ENCODE measurements at places on chromosomes 4 and X.

GRCh38 chrX:110509755-110510532, 151.3 kb downstream of the RTL9 start:
- no peak for DNase-seq

DNA sequence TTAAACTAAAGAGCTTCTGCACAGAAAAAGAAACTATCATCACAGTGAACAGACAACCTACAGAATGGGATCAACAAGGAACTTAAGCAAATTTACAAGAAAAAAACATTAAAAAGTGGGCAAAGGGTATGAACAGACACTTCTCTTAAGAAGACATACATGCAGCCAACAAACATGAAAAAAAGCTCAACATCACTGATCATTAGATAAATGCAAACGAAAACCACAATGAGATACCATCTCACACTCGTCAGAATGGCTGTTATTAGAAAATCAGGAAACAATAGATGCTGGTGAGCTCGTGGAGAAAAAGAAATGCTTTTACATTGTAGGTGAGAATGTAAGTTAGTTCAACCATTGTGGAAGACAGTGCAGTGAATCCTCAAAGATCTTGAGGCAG, 27.8 kb downstream of the PAPSS1 start:
- DNase-seq: no peak

- DNase-seq: no peak
Observed at GRCh38 chr4:162499478-162499877, 335.7 kb upstream of the FSTL5 start.

DNA sequence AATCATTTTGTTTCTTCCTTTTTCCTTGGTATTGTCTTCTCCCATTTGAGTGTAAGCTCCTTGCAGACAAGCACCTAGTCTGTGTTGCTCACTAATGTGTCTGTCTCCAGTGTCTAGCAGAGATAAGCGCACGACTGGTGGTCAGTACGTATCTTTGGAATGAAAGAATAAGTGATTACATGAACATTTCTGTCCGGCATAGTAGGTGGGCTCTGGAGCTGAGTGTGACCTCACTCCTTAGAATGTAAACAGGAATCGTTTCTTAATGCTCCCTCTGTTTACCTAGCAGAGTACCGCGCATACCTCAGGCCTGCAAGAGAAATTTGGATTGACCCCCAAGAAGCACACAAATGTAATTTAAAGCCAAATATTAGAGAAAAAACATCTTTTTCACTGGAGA, 235.4 kb downstream of the MAML3 start:
- no peak for DNase-seq

GRCh38 chrX:53072418-53073114, 9.6 kb upstream of the TSPYL2 start:
- no peak for DNase-seq

DNA sequence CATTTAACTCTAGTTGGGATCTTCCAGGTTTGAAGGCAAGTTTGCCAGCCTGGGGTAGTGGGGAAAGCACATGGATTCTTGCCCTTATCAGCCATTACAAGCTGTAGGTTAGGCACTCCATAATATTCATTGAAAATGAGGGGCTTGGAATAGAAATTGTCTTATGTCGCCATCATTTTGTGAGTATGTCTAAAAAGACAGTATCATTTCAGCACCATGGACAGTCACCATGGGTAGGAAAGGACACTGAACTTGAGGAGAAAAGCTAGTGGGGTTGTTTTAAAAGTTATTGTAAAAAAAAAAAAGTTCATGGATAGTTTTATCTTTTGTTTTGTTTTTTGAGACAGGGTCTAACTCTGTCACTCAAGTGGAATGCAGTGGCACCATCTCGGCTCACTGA, 356.1 kb downstream of the HNRNPD start:
- DNase-seq: no peak

DNA sequence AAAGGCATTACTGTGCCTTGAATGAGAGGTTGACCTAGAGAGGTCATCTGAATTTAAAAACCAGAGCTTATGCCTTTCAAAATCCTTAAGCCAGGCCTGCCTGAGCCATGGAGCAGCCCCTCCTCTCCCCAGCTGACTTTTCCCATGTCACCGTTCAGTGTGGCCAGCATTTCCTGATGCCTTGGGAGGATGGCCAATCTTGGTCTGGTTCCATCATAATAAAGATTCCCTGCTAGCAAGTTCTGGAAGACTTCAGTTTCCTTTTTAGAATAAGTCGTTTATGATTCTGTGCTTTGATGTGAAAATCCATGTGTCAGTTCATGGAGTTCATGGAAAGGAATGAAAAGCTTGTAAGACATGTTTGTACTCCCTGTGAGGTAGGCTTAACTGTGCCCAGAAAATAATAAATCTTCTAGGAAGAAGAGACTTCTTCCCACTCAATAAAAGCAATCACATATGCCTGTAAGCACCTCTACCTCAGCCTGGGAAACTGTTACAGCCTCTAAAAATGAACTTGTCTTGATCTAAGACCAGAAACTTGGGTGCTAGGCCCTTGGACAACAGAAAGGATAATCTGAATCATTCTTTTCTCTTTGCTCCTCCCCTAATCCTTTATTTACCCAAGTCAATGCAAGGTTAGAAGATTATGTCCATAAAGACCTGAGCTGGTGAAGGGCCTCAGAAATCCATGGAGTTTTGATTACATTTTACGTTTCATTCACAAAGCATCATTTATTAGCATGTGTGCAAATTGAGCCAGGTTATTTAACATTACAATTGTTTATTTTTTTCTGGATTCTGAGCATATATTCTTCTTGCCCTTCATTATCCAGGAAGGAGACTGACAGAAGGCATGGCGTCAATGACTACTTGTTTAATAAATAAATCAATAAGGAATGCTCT, 84.0 kb upstream of the TBC1D9 start:
- no peak for DNase-seq

DNA sequence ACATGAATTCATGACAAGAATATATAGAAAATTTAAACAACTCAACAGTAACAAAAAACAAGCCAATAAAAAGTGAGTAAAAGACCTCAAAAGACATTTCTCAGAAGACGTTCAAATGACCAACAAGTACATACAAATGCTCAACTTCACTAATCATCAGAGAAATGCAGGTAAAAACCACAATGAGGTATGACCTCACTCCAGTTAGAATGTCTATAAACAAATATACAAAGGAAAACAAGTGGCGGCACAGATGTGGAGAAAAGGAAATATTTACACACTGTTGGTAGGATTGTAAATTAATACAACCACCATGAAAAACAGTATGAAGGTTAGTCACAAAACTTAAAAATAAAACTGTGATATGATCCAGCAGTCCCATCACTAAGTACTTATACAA, 1033.1 kb downstream of the RAPGEF2 start:
- DNase-seq: no peak

GRCh38 chr4:164251257-164251656, 502.7 kb upstream of the SMIM31 start:
- DNase-seq: no peak

DNA sequence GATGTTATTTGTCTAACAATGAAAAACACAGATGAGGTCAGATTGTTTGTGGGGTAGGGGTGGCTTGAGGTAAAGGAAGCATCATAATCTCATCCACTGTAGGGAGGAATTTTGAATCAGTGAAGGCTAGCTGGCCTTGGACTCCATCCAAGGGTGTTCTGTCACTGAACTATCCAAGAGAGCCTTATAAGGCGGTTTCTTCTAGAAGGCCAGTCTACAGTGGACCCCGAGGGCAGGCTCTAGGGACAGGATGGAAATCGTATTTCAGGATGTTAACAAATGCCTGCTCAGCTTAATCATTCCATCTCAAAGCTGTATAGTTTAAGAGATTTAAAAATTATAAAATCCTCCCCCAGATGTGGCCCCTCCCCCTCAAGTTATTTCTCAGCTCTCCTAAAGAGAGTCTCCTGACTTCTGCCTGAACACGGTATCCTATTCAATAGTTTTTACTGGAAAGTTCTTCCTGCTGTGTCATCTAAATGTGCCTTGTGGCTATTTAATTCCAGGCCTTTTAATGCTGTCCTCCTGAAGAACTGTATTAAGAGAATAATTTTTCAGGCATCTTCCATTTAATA, 8.0 kb downstream of the IGFBP7 start:
- no peak for DNase-seq

GRCh38 chr4:123415977-123416376, 19.4 kb downstream of the SPRY1 start:
- DNase-seq: no peak

- no peak for DNase-seq
Observed at GRCh38 chr4:1683261-1683735, 815 bp downstream of the FAM53A start.

DNA sequence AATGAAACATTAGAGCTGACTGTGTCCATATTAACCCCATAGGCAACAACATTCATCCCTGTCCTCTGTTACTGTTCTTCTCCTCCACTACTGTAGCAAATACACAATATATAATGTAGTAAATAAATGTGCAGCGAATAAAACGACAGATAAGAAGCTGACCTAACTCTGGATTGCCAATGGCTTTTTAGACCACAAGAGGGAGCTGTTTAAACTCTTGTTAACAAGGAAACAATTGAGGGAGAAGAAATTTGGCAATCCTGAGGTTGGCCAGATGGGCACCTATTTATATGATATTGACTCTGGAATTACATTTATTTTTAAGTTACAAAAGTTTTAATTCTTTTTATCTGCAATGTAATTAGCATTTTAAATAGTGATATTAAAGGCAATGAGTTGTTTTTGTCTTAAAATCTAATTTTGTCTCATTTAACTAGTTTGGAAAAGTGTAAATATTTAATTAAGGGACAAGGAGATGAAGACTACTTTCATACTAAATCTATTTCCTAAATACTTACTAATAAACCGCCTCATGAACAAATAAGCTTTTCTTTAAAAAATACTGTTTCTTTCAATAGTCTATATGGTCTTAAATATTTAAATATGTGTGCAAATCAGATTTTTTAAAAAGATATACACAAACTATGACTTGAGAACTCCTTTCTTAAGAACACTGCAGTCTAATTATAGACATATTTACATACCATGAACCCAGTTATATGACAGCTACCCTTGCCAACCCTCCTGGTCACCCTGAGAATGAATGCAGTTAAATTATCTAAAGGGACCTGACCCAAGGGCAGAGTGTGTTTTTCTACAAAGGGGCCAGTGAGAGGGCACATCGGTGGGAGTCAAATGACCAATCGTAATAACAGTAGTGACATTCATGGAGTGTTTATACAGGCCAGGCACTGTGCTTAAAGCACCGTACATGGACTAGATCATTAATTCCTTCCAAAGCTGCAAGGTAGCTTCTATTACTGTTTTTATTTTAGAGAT, 52.9 kb upstream of the HPF1 start:
- peak; percentile 40 for DNase-seq

DNA sequence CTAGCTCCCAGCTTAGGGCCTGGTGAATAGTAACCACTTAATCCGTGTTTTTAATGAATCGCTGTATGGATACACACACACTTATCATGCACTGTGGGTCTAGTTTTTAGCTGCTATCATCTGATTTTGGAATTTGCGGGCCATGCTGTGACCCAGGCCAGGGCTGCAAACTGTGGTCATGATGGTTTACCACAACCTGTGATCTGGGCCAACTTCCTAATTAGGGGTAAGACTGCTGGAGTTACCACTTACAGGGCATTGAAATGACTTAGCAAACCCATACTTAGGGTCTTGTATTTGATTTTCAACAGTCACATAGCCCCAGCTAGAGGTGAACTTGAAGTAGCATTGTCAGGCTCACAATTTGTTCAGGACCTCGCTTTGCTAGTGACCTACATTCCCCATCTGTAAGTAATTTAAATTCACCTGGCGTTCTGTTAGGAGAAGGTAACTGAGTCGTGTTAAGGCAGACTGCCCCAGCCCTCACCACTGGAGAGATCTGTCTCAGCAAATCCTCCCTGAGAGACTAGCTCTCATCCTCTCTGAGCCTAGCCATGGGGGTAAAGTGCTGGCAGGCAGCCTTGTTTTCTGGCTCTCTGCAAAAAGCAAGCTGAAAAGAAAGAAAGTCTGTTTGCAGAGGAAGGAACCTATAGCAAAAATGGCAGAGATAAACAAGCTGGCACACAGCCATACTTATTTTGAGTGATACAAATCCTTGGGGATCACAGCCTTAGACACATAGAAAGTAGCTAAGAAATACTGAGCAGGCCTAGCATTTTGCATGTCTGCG, 33.8 kb upstream of the EGFL6 start:
- no peak for DNase-seq

DNA sequence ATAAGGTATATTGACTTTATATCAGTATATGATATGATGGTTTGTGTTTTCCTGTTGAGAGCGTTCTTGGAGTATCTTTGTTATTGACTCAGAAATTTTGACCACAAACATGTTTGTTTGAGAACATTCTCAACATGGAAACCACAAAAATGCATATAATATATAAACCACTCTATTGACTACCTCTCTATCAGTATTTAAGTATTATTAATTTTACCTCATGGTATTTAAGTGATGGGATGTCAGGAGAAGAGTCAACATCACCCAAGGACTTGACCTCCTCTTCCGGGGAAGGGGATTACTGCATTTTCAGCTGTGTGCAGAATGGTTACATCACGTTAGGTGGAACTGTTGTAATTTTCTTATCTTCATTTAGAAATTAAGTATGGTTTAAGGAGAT, 54.3 kb upstream of the PUDP start:
- no peak for DNase-seq

GRCh38 chr4:86558797-86559196, 35.3 kb upstream of the PTPN13 start:
- no peak for DNase-seq

GRCh38 chr4:56752985-56753384, 68.5 kb downstream of the SPINK2 start:
- DNase-seq: peak; percentile 22

GRCh38 chr4:89535251-89535650, 227.7 kb upstream of the GPRIN3 start:
- DNase-seq: no peak

DNA sequence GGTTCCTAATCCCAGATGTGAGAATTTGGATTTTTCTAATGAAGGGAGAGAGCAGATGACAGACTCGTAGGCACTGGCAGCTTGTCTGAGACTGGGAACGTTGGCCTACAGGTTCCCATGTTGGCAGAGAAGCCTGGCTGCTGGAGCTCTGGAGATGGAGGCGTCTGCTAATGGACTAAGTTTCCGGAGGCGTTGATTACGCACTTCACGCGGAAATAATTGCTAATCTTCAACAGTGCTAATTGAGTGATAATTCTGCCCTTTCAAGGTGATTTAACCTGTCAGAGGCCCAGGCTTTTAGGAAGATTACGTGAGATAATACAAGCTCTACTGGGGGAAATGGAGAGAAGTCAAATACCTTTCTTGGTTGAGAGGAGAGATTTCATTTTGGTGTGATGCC, 77.4 kb downstream of the PSAPL1 start:
- DNase-seq: no peak

DNA sequence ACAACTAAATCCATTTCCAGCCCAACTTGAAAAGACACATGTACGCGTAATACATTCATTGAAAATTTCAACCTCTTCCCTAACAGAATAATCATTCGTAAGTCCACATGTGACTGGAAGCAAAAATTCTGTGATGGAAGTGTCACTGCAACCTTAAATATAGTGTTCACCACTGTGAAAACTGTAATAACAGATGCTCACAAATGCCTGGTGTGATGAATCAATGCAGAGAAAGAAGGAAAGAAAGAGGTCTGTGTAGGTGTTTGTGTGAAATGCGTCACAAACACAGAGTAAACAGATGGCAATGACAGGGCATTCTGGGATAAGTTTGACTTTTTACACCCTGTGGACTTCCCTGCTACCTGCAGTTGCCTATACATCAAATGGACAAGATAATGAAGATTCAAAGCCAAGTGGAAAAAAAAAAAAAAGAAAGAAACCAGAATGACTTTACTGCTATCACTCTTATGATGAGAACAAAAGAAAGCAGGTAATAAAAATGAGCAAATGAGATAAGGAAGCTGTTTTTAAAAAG, 123.3 kb downstream of the EPHA5 start:
- DNase-seq: no peak

GRCh38 chr4:186144946-186145569, 40.6 kb downstream of the FAM149A start:
- no peak for DNase-seq

All from NCI-H2029 treated with DMSO at 0.1 percent for 48 hours (cell line).